EH (cell line): ENCODE measurements at places on chromosomes 13 and 19.

DNA sequence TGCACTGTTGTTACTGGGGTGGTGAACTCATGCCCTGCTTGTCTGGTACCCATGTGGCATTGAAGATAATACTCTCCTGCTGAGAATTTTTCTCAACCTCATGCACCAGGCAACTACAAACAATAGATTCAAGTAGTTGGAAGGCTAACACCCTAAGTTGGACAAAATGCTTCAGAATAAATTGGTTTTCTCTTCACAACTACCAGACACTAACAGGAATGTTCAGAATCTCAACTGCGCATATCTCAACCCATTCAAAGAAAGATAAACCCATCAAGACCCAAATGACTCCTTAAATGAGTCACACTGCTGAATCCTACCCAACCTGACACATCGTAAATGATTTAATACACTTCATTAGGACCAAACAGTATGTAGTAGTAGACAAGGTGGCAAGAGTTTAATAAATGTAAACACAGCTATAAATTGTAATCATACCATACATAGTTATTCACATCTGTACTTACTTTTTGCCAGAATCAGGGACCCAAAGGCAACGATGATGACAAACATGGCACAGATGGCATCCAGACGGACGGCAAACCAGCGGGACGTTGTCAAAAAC lies 227.4 kb downstream of the ABCC4 start:
- peak; percentile 81 for DNase-seq

GRCh38 chr13:99909836-99910619 lies 61.5 kb downstream of the ZIC5 start:
- DNase-seq = no peak

DNA sequence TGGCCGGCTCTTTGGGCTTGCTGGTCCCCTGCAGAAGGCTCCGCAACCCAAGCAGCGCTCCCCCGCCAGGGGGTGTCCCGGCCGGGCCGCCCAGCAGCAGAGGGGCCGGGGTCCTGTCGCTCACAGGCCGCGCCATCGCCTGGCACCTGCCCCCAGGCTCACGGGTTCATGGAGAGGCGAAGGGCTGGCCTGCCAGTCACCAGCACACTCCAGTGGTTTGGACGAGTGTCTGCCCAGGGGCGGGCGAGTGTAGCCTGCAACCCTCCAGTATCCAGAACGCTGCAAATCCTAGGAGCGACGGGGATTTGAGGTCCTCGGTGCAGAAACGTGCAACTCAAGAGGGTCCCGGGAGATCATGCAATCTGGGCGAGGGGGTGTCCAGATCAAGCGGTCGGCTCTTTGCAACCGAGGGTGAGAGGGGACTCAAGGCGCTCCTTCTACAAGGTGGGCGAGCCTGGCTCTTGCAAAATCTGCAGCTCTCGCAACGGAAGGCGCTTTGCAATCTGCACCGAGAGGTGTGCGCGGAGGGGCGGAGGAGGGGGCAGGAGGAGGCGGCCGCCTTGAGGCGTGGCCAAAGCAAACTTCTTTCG lies at the start of gene DBP:
Gene DBP (minus strand): TSS at position 521 of the 590 bp plus-strand sequence. CDS start 385 bp downstream, at position 136.
- peak; percentile 54 for DNase-seq

DNA sequence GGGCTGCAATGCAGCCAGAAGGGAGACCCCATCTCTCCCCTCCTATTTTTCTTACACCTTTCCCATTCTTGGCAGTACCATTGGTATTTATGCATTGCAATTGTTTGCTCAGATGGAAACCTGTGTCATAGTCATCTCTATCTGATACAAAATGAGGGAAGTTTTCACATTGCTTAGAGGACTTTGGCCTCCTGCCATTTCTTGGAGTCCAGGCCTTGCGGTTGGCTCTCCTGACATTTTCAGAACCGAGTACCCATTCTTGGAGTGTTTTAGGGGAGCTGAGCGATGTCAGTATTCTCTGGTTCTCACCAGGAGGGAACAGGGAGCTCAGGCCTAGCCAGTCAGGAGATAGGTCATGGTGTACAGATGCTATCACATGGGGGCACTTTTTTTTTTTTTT lies 1.5 kb downstream of the SIN3B start:
- DNase-seq = peak; percentile 80

GRCh38 chr13:32859707-32860292 lies 156.4 kb upstream of the KL start:
- no peak for DNase-seq

DNA sequence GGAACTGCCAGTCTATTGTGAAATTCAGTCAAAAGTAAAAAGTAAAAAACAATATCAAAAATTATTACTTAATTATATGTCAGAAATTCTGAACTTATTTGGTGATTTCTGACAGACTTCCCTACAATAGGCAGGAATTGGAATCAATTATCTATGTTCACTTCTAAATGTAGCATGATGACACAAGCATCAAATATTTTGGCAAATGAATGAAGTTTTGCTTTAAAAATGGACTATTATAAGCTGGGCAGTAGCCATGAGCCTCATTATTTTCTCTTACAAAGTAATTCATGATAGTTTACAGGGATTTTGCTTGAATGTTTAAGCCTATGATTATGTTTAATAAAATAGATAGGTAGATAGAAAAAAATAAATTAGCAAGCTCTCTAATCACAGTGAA lies 582.6 kb downstream of the SLITRK6 start:
- peak; percentile 9 for DNase-seq

- no peak for DNase-seq
Measured at GRCh38 chr19:54178581-54179261, 5.8 kb upstream of the TMC4 start.

GRCh38 chr13:103275722-103276121 lies 209.5 kb upstream of the SLC10A2 start:
- DNase-seq = no peak

- DNase-seq = no peak
Measured at GRCh38 chr13:101614491-101614890, 162.0 kb downstream of the ITGBL1 start.

GRCh38 chr13:80945328-80945727 lies 604.4 kb upstream of the SPRY2 start:
- no peak for DNase-seq

DNA sequence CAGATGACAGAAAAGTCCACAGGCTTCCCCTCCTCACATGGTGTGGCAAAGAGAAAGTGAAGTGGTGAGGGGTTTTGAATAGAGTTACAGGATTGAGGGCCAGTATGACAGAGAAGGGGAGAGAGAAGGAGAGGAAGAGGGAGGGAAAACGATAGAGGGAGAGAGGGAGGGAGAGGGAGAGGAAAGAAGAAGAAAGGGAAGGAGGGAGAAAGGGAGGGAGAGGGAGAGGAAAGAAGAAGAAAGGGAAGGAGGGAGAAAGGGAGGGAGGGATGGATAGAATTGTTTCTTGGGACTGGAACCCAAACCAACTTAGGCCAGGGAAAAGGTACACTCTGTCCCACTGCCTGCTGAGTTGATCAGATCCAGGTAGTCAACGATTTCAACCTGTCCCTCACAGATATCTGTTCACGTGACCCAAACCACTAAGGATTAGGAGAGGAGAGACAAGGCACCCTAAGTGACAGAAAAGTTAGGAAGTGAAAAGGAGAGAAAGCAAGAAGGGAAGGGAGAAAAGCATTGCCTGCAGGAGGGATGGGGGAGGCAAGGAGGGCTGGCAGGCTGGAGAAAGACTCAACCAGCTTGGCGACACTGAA lies 8.1 kb upstream of the IGFL3 start:
- no peak for DNase-seq

- peak; percentile 92 for DNase-seq
Measured at GRCh38 chr13:48478391-48478790, 54.5 kb downstream of the RCBTB2 start.

- DNase-seq = no peak
Measured at GRCh38 chr13:67964986-67965385, 734.9 kb upstream of the PCDH9 start.

- DNase-seq = no peak
Measured at GRCh38 chr13:46071590-46072249, 19.2 kb upstream of the ZC3H13 start.

DNA sequence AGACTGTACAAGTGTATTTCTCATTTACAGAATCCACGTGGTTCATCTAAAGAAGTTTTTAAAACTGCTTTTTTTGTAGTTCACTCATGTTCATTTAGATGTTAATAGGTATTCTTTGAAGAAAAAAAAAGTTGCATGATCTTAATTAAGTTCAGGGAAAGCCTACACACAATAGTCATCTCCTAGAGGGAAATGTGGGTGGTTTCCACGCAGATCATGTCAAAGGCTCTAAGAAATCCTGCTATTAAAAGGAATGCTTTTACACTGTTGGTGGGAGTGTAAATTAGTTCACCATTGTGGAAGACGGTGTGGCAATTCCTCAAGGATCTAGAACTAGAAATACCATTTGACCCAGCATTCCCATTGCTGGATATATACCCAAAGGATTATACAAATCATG lies 312.3 kb downstream of the GPC5 start:
- DNase-seq = no peak

DNA sequence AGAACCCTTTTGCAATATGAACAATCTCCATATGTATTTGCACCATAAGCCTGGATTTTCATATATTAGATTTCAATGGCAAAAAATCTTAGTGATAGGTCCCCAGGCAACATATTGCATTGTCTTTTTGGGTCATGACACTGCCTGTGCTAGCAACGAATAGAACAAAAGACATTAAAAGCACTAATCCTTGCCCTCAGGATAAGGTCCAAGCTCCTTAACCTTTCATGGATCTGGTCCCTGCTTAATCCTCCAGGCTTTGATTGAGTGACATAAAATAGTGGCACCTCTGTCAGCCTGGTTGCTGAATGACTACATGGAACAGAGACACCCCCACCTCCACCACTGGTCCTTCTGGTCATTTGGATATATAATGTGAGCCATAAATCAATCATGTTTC lies 134.4 kb downstream of the RBM26 start:
- DNase-seq = no peak

- DNase-seq = no peak
Measured at GRCh38 chr13:98349731-98350305, 172.7 kb upstream of the RNF113B start.

- DNase-seq = peak; percentile 99
Measured at GRCh38 chr19:15249972-15250639, 17.9 kb upstream of the EPHX3 start.

- DNase-seq = peak; percentile 72
Measured at GRCh38 chr19:35549174-35549788, 3.9 kb downstream of the TMEM147 start.

DNA sequence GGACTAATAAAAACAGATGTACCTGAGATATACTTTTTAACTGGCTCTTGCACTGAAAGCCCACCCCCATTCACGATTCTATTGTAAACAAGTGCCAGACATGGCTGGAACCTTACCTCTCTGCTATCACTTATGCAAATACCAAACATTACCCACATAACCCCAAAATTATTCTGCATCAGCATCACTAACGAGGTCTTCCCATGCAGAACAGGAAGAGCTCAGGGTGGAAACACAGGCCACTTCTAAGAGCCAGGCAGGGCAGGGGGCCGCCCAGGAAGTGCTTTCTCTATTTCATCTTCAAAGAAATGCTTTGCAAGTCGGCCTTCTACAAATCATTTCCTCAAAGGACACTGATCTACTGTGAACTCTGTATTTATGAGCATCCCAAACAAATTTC lies 7.3 kb downstream of the IRS2 start:
- DNase-seq = no peak

GRCh38 chr13:46184277-46184699 lies 2.3 kb upstream of the LCP1 start:
- peak; percentile 2 for DNase-seq

GRCh38 chr19:39942366-39942730 lies 7.9 kb upstream of the FCGBP start:
- DNase-seq = no peak

DNA sequence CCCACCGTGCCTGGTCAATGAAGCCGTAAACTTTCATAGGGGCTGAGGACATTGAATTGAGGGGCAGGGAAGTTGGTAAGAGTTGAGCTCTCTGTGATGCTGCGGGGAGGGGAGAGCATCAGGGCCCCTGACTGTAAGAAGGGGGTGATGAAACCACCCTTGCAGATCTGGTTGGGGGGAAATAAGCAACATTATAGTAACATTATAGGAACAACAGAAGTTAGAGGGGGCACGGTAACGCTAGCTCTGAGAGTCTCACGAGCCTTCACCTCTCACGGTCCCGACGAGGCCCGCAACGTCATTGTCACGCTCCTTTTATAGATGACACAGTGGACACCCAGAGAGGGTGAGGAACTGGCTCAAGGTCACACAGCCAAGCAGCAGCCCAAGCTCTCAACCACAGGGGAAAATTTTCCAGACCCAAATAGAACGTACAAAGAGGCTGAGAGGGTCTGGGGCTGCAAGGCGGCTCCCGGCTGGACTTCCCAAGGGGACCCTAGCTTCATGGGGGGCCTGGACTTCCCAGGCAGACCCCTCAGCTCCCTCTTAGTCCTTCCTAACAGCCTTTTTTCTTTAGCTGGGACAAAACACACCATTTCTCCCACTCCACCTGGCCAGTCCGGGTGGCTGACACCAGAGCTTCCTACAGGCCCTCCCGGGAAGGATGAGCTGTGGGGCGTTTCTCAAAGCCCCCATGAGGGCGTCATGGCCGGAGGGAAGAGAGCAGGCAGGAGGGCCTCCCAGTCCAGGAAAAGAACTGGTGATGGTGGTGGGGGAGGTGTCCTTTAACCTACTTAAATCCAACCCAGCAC lies 4.1 kb downstream of the TLE5 start:
- DNase-seq = no peak

GRCh38 chr13:30340331-30341250 lies 33.2 kb upstream of the KATNAL1 start:
- DNase-seq = peak; percentile 98

GRCh38 chr13:102913914-102914313 lies 68.1 kb downstream of the ERCC5 start:
- peak; percentile 27 for DNase-seq

- DNase-seq = no peak
Measured at GRCh38 chr19:2332341-2333026, 4.0 kb downstream of the SPPL2B start.

DNA sequence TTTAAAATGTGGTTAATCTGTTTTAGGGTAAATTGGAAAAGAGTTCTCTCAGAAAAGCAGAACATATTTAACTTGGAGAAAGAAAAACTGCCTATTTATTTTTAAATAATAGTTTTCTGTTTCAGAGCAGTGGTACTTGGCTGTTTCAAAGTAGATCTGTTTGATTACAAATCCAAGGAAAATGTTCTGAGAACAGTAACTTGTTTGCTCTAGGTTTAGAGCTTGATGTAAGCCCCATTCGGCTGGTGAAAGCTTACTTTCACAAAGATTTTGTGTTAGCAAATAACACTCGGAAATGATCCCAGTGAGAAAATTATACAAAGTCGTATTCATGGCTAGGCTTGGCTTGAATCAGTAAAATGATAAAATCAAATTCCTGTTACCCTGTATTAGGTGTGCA lies 395.8 kb upstream of the GPC6 start:
- DNase-seq = no peak
